ENCODE measurements at places on chromosomes 13 and 19.

GRCh38 chr19:328025-328505 is 16.5 kb downstream of the MIER2 start:
- no peak for DNase-seq

GRCh38 chr13:46659413-46660065 is 106.6 kb downstream of the LRCH1 start:
- no peak for DNase-seq

GRCh38 chr13:91594061-91594460 is 195.6 kb downstream of the GPC5 start:
- DNase-seq = no peak

GRCh38 chr13:109764470-109765291 is 21.7 kb downstream of the IRS2 start:
- no peak for DNase-seq

GRCh38 chr19:4930664-4931063 is 21.4 kb downstream of the UHRF1 start:
- no peak for DNase-seq

GRCh38 chr13:100443998-100444328 is 144.6 kb downstream of the GGACT start:
- no peak for DNase-seq

DNA sequence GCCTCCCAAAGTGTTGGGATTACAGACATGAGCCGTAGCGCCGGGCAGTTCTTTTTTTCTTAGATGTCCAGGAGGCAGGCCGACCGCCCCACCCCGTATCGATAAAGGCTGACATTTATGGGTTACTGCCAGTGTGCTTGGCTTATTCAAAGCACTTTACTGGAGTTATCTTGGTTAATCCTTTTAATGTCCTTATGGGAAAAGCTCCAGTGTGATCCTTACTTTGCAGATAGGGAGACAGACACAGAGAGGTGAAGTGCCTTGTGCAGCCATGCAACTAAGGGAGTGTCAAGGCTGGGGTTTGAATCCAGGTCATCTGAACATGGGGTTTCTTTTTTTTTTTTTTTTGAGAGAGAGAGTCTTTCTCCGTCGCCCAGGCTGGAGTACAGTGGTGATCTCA is 19.2 kb downstream of the NCAN start:
- no peak for DNase-seq

DNA sequence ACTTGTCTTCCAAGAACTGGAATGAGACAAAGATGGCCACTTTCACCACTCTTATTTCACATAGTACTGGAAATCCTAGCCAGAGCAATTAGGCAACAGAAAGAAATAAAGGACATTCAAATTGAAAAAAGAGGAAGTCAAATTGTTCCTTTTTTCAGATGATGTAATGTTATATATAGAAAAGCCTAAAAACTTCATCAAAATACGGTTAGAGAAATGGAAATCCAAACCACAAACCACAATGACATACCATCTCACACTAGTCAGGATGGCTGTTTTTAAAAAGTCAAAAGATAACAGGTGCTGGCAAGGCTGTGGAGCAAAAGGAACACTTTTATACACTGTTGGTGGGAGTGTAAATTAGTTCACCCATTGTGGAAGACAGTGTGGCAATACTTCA is 113.3 kb upstream of the SPRY2 start:
- DNase-seq = no peak

GRCh38 chr19:13267889-13268288 is 117.7 kb downstream of the IER2 start:
- no peak for DNase-seq

GRCh38 chr19:38062959-38063761 is 156.2 kb downstream of the SIPA1L3 start:
- no peak for DNase-seq

DNA sequence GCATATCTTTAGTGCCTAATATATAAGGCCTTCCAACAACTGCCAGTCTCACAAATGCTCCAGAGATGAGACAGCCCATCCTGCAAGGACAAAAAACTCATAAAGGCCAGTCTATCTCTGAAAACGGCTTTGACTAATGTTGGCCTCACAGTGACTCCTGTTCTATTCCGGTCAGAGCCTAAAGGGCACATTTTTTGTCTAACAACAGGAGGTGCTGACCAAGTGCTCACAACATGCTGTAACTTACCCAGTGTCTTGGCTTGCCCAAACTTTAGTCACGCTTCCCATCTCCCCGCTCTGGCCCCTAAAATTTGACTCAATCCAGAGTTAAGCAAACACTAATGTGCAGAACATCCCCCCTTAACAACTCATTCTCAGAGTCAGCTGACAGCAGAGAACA is 1411.2 kb upstream of the MIR17HG start:
- no peak for DNase-seq

DNA sequence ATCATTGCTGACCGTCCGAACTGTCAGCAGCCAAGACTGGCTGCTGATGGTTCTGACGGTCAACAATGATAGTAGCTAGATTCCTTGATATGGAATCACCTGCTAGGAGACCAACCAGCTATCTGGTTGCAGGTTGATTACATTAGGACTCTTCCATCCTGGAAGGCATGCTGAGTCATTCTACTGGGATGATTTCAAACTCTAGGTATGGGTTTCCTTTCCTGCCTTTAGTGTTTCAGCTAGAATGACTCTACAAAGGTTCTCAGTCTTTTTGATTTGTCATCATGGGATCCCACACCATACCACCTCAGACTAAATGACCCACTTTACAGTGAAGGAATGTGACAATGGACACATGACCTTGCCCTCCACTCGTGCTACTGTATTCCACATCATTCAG is 138.1 kb upstream of the KL start:
- DNase-seq = no peak

- no peak for DNase-seq
These were observed 13.7 kb upstream of the CCL25 start for GRCh38 chr19:8038815-8039214.

GRCh38 chr13:98252931-98253470 is 75.9 kb upstream of the RNF113B start:
- DNase-seq = no peak

- no peak for DNase-seq
These were observed at the start of gene ZNF729 for GRCh38 chr19:22286151-22286810. Gene ZNF729, plus strand, starts transcription at chr19:22286441. Its CDS starts 85 bp downstream, at chr19:22286526.

- DNase-seq = no peak
These were observed 302.7 kb downstream of the FGF9 start for GRCh38 chr13:21973437-21974125.

GRCh38 chr13:102945324-102945815 is 99.5 kb downstream of the ERCC5 start:
- no peak for DNase-seq

- no peak for DNase-seq
These were observed 277.9 kb downstream of the ZNF536 start for GRCh38 chr19:30649934-30650614.

All from activated CD4-positive, alpha-beta T cell treated with anti-CD3 and anti-CD28 coated beads, Interleukin-2, amount 50 U/mL, for 4 hours (primary cell).